NCI-H2171 (cell line): ENCODE measurements at places on chromosomes 16 and 17.

DNA sequence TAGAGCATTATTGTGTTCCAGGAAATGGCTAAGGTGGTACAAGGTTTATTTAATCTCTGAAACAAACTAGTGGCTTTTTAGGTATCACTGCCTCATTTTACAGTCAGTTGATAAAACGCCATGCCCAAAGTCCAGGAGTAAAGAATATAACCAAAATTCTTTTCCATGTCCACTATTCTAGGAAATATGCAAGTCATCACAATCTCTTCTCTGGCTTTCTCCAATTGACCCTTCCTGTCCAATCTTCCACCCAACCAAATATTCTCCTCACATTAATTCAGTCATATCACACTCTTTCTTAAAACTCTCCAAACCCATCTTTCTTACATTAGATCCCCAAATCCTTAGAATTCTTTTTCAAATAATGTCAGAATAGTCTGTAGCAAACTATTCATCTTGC lies 1110.0 kb upstream of the CDH8 start:
- no peak for DNase-seq

- DNase-seq, result no peak
Measured at GRCh38 chr17:41686281-41686680, 2.4 kb upstream of the EIF1 start.

GRCh38 chr17:61467416-61468262 lies 15.4 kb downstream of the TBX4 start:
- no peak for DNase-seq

- no peak for DNase-seq
Measured at GRCh38 chr16:87127061-87127765, 190.0 kb downstream of the C16orf95 start.

GRCh38 chr17:38447502-38448085 lies 19.3 kb downstream of the ARHGAP23 start:
- no peak for DNase-seq

DNA sequence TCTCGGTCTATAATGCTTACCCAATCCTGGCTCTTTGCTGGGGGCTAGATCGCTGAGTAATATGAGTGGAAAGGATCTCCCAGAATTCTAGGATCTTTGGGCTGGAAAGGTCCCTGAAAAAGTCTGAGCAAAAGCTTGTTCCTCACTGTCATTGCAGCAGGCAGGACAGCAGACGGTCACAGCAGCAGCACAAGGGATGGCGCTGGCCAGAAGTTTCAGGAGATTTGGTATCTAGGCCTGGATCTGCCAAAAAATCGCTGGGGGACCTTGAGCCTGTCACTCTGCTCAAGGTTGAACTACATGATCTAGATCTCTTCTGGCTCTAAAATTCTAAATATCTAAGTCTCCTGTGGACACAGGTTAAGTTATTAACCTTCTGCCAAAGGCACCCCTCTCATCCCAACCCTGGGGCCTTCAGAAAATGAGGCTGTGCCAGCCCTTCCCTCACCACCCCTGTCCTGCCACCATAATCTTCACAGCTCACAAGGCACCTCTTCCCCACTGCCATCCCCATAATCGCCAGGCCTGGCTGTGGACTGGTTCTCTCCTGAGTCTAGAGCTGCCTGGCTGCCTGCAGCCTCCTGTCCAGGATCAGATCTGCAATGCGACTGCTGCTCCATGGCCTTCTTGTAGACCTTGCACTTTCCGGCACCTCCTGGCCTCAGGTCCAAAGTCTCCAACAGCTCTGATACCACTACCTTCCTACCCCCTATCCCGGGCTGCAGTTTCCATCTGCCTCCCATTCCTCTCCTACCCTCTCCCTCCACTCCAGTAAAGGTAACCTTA lies 10.2 kb downstream of the MYO18A start:
- no peak for DNase-seq

GRCh38 chr16:70746708-70747424 lies 54.1 kb downstream of the VAC14 start:
- no peak for DNase-seq

- DNase-seq, result no peak
Measured at GRCh38 chr16:59394526-59394925, 660.4 kb upstream of the GOT2 start.

DNA sequence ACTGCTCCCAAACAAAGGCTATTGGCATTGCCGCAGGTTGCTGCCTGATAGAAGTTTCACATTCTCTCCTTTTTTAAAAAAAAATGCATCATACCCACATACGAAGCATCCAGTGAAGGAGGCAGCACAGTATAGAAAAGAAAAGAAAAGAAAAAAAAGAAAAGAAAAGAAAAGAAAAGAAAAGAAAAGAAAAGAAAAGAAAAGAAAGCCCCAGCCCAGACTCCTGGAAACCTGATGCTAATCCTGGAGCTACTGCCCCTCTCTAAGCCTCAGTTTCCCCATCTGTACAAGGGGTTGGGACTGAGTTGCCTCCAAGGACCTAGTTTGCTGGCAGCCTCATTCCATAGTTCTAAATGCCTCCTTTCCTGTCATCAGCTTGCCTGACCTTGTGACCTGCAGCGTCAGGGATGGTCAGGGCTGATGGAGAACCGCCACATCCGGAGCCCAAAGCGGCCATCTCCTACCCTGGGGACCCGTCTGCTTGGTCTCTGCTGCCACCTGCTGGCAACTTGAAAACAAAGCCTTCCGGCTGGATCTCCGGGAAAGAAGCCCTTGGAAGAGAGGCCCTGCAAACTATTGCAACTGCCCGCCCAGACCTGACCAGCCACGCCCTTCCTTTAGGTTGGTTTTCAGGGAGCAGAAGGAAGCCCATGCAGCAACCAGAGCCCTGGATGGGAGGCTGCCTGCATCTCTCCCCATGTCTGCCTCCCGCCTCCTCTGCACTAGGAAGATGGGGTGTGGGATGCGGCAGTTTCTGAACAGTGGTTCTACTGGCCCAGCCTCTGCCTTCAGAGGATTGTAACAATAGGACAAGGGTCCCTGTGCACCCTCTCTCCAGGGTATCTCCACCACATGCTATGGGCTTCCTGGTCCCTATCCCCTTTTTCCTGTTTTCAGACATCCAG lies 13.0 kb downstream of the AIPL1 start:
- DNase-seq, result peak; percentile 49

DNA sequence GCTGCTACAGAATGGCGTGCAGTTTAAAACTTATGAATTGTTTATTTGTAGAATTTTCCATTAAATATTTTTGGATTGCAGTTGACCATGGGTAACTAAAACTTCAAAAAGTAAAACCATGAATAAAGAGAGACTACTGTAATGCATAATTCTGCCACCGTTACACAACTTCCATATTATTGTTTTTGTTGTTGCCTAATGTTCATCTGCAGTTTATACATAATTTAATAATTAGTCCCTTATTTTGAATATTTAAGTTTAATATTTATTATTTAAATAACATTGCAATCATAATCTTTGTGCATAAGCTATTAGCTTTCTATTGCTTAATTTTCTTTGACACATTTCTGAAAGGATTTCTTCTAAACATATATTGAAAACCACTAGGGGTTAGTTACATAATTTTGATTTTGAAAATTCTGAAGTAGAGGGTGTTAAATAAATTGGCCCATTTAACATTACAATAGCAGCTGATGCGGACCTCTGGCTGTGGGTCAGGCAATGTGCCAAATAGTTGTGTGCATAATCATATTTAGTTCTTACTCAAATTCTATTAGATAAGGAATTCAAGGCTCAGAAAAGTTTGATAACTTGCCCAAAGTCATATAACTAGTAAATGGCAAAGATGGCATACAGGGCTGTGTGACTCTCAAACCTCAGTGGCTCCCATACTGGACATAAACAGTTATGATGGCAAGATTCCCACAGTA lies 31.1 kb downstream of the PPM1E start:
- no peak for DNase-seq

GRCh38 chr16:86951831-86952598 lies 365.2 kb downstream of the C16orf95 start:
- DNase-seq, result no peak

- no peak for DNase-seq
Measured at GRCh38 chr16:55207693-55208428, 116.1 kb upstream of the IRX6 start.

- no peak for DNase-seq
Measured at GRCh38 chr17:75622771-75623273, 10.4 kb upstream of the SMIM5 start.

DNA sequence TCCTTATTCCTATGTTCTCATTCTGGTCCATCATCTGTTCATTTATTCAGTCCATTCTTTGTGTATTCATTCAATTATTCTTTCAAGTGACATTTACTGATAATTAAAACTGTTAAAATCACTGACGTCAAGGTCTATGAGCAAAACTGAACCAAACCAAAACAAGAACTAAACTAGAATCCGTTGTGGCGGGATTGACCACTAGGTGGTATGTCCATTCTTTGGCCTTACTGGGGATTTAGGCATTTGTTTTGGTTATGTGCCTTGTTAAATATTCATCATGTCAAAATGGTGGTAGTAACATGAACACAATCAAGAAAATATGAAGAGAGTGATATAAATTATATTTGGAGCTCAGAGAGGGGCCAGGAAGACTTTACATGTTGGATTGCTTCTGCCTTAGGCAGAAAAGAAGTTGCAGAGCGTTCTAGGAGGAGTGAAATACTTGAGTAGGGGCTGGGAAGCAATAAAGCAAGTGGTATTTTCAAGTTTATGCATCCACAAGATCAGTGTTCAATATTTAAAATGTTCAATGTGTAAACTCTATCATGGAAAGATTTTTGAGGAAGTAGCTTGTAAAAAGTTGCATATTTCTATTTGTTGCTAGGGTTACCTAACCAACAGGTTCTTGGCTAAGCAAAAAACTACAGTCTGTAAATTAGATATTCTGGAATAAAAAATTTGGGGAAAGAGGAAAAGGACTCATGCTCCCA lies 129.0 kb downstream of the CDH13 start:
- DNase-seq, result no peak

GRCh38 chr17:64185101-64185500 lies 55.2 kb upstream of the ERN1 start:
- DNase-seq, result no peak

- no peak for DNase-seq
Measured at GRCh38 chr17:8865385-8865784, 2.1 kb downstream of the PIK3R6 start.

DNA sequence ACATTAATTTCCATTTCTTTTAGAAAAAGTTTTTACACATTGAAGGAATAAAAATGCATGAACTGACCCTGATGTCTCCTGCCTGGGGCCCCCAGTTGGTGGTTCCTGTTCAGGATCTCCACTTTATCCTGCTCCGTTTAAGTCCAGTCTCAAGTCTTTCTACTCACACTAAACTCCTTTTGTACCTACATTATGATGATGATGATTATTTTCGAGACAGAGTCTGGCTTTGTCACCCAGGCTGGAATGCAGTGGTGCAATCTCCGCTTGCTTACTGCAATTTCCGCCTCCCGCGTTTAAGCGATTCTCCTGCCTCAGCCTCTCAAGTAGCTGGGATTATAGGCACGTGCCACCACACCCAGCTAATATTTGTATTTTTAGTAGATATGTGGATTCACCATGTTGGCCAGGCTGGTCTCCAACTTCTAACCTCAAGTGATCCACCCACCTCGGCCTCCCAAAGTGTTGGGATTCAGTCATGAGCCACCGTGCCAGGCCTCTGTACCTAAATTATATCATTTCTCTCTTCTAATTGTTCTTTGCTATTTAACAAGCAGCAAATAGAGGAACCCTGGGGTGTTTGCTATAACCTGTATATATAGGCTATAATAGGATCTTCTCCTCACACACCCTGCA lies 2.2 kb upstream of the FOXK2 start:
- no peak for DNase-seq

GRCh38 chr17:28196636-28197035 lies 122.4 kb upstream of the TMEM97 start:
- no peak for DNase-seq

GRCh38 chr17:73814075-73814474 lies 169.8 kb upstream of the SDK2 start:
- DNase-seq, result no peak

GRCh38 chr16:90046971-90047713 lies 27.9 kb upstream of the DBNDD1 start:
- DNase-seq, result no peak

- no peak for DNase-seq
Measured at GRCh38 chr17:60229188-60229802, 79.5 kb downstream of the CA4 start.

DNA sequence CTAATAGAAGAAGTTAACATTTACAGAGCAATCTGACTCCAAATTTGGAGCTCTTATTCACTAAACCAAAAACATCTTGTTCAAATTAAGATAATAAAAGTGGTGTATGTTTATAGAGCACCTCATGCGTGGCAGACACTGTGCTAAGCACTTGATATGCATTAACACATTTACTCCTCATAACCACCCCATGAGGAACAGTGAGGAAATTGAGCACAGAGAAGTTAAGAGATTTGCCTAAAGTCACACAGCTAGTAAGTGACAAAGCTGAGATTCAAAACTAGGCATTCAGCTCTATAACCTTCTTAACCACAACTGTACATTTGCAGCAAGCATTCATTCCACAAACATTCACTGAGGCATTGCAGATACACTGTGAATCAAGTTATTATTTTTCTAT lies 94.0 kb downstream of the VAT1L start:
- DNase-seq, result no peak

- DNase-seq, result peak; percentile 3
Measured at GRCh38 chr17:12256380-12256995, 235.8 kb downstream of the MAP2K4 start.

GRCh38 chr17:37327341-37328090 lies 48.3 kb upstream of the C17orf78 start:
- DNase-seq, result no peak

DNA sequence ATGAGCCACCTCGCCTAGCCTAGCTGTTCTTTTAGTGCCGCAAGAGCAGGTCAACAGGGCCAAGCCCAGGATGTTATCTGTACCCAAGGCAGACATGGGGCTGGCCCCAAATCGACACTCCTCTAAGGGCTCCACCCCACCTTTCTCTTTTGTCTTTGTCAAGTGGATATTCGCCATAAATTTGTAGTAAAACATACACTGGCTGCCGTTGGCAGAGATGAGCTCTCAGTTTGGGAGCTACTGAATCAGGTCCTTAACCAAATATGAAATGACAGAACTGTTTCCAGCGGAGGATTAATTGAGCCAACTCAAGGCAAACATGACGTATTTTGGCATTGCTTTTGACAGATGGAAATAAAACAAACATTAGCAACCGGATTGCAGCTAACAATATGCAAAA lies 556.9 kb upstream of the CDH5 start:
- DNase-seq, result no peak

- DNase-seq, result no peak
Measured at GRCh38 chr16:69190046-69190588, 3.2 kb downstream of the SNTB2 start.

- no peak for DNase-seq
Measured at GRCh38 chr16:9007177-9007794, 43.6 kb upstream of the USP7 start.

DNA sequence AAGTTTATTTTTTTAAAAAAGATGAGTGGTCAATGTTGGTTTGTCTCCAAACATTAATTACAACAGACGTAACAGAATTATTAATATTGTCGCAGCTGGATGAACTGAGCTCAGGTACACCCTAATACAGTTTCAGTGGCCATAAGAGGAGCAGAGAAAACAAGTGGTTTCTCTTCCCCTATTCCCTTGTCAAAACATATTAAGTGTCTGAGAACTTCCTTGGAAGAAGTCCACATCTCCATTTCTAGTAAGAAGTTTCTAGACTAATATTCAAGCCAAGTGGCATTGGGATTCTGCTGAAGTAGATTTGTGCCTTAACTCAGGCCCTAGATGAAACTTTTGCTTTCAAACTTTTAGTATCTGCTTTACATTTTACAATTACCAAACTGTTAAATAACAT lies 47.7 kb downstream of the GNA13 start:
- no peak for DNase-seq

- no peak for DNase-seq
Measured at GRCh38 chr17:15112846-15113617, 152.1 kb downstream of the PMP22 start.

GRCh38 chr17:81556863-81557262 lies 4.7 kb upstream of the FAAP100 start:
- no peak for DNase-seq

GRCh38 chr17:13888056-13888609 lies 181.2 kb upstream of the COX10 start:
- DNase-seq, result no peak
